ENCODE measurements at places on chromosomes 2 and 18. TPM values are rescaled to one million over a fixed set of nuclear protein-coding genes. Genes with fewer than 3 reads are reported as not detected.

MOGAT1 gene
- not detected for total RNA-seq

TWIST2 gene
- 0.96 TPM for total RNA-seq

CEBPZOS gene
- not detected for total RNA-seq

KCNG2 gene
- not detected for total RNA-seq

DTNA gene
- 13.3 TPM for total RNA-seq

ABCG5 gene
- total RNA-seq: not detected

TUBA3E gene
- not detected for total RNA-seq

DNER gene
- total RNA-seq: 4.0 TPM

Data from neural crest cell (in vitro differentiated cells).